ENCODE measurements at places on chromosomes 2 and 18.

DNA sequence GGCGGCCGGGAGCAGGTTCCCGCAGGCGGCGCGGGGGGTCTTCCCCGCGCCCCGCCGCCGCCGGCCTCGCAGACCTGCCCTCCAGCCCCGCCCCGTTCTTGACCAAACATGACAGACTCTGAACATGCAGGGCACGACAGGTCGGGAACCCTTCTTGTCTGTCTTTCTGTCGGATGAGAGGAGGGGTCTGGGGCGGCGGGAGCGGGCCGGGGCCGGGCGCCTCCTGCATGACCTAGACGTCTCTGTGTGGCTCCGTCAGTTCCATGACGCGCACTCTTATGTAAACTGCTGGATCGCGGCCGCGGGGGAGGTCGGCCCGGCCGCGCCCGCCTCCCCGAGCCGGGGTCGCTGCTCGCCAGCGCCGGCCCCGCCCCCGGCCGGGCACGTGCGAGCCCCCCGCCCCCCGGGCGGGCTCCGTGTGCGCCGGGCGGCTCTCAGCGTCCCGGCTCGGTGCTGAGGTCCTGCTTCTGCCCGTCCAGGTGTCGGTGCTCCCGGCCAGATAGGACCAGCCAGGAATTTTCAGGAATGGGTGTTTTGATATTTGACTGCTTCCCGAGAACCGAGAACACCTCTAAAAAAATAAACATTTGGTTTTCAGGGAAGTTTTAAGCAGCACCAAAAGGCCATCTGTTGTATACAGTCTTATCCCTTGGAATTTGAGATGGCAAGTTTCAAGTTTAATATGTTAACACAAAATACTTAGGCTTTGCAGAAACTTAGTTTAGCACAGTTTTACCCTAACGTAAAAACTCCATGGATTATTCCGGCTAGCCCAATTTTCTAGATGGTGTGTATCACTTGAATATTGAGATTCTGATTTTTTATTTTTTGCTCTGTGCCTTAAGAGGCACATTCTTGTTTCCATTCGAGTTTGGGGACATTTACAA is 733 bp downstream of the ZC3H6 start:
- peak; percentile 69 for DNase-seq

GRCh38 chr2:11385847-11386246 is 41.4 kb upstream of the ROCK2 start:
- no peak for DNase-seq

DNA sequence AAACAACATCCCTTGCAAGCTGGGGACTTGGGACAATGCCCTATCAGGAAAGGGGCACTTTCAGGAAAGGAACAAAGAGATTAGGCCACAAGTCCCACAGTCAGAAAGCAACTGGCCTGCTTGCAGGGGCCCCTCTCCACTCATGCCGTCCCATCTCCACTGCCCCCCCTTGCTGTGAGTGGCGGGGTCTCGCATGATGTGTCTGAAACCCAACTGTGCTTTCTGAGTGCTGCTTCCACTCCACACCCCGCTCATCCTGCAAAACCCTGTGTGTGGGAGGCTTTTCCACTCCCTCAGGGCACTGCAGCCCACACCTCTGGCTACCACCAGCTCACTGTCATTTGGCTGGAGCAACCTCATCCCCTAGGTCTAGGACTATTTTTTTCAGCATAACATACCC is 7.9 kb downstream of the HS6ST1 start:
- DNase-seq: no peak

DNA sequence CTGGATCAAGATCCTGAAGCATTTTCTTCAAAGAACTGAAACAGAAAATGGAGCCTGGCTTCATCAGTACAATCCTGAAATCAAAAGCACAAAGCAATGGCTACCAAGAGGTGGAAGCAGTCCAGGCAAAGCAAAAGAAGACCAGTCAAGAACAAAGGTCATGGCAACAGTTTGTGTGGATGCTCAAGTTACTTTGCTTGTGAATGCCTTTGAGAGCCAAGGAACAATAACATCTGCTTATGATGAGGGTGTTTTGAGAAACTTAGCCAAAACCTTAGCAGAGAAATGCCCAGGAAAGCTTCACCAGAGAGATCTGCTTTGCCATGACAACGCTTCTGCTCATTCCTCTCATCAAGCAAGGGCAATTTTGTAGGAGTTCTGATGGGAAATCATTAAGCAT is 723.1 kb downstream of the TMEM182 start:
- DNase-seq: no peak

DNA sequence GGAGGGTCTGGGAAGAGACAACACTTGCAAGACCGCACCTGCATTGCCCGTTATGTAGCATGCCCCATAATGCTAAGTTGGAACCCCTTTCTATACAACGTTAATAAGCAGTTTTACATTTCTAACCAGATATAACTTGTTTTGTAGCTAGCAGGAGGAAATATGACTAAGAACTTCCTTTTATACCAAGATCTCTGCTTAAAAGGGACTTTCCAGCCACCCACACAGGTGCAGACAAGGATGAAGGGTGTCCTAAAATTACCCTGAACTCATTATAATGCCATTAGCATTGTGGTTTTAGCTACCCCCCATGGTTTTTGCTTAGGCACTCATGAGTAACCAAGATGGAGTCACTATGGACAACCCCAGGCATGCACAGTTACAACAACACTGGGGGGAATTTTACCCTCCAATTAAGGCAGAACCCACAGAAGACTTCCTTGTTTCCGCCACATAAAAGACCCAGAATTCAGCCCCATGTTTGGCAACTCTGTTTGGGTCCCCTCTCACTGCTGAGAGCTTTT is 362.8 kb downstream of the CBLN2 start:
- no peak for DNase-seq

- no peak for DNase-seq
Observed at GRCh38 chr2:206831442-206831995, 66.1 kb downstream of the FASTKD2 start.

DNA sequence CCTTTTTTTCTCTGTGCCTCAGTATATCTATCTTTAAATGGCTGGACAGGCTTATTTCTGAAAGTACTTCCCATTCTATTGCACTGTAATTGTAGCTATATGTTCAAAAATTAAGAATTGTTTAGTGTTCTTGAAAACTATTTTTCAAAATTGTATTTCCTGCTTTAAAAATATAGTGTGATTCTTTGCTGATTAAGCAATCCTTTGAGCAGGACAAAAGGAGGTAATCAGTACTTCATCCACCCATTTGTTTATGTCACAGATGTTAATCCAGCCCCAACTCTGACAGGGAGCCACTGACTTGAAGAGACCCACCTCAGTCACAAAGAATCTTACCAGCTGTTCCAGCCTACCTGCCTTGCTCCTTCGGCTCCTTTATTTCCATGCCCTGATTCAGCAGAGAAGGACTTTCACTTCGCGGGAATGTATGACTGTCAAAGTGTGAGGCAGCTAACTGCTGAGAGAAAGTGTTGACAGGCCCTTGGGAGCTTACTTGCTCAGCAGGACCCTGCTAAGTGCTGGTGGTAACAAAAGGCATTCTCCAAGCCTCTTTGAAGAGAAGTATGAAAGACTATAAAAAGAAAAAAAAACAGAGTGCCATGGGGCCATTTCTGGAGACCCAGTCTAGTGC is 393.3 kb upstream of the CYRIA start:
- no peak for DNase-seq

GRCh38 chr2:9332136-9332852 is 91.0 kb downstream of the ITGB1BP1 start:
- no peak for DNase-seq

- DNase-seq: no peak
Observed at GRCh38 chr2:177758591-177759371, 313.8 kb downstream of the PDE11A start.

DNA sequence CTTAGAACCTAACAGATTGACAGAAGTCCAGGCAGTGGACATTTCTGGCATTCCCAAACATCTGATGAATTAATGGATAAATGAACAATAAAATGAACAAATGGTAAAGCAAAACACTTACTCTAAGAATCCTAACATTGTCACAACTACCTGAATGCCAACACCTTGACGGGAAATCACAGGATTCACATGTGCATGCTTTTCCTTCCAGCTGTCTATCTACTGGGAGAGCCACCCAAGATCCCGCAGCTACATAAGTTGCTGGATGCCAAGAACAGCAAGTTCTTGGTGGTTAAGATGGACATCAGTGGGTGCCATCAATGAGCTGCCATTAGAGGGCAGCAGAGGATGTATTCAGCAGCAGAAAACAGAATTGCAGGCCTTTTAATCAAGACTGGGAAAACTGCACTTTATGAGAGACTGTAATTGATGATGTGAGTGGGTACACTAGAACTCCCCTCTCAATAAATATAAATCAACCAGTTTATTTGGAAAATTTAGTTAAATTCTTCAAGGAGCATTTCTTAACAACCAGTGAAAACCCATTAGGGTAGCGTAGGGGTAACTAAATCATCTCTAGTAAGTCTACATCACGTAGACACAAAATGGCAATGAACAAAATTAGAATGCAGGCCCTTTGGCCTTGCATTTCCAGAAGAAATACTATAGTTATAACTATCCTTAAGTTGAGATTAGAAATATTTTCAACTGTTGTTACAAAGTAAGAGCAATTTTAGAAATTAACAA is 45.6 kb downstream of the SESTD1 start:
- peak; percentile 39 for DNase-seq

DNA sequence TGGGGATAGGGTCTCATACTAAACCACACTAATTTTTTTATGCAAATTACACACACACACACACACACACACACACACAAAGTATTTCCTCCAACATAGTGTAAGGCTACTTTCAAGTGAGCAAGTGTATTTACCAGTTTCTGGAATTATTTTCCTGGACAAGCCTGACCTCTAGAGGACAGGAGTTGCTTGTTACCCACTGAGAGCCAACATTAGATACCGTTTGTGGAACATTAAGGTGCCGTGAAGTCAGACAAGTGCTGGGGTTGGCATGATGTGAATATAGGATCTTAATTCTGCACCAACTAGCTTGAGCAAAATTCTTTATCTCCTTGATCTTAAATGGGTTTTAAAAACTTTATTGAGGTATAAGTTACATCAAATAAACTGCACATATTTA is 39.3 kb upstream of the SERPINB2 start:
- no peak for DNase-seq

DNA sequence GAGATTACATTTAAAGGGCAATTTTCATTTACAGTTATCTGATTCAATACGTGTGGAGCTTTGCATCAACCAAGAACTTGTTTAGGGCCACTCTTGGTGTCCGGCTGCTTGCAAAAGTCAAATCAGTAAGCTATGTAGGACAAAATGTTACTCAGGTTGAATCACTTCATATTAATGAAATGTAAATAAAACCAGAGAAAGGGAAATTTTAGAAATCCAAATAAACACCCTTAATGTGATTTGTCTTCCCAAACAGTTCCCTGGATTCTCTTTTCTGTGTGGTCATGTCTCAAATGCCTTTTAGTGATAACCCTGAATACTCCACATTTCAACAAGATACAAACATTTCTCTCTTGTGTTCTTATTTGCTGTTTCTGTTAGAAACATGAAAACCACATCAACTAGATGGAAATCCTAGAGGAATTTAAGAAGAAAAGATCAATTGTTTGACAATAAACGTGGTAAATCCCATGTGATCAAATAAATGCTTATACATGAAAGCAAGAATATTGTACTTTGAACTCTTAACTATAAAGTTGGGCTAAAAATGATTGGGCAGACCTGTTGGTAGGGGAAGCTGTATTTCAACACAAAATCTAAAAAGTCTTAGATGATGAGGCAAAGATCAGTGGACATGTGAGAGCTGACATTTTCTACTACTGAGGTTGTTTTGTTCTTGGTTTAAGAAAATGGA is 101.3 kb downstream of the CDC42EP3 start:
- DNase-seq: no peak

- DNase-seq: no peak
Observed at GRCh38 chr2:207734264-207734635, 22.8 kb downstream of the CCNYL1 start.

GRCh38 chr18:21315741-21316197 is 73.7 kb downstream of the GREB1L start:
- no peak for DNase-seq

DNA sequence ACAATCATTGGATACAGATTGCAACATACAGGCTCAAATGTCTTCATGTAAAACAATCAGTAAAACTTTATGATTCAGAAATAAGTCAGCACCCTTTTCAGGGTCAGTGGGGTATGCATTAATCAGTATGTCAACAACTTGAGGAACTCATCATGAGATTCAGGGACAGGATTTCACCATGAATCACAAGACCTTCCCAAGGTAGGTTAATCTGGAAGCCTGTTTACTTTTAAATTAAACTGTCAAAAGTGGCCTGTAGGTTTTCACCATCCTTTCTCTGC is 104.8 kb downstream of the SP100 start:
- DNase-seq: no peak

DNA sequence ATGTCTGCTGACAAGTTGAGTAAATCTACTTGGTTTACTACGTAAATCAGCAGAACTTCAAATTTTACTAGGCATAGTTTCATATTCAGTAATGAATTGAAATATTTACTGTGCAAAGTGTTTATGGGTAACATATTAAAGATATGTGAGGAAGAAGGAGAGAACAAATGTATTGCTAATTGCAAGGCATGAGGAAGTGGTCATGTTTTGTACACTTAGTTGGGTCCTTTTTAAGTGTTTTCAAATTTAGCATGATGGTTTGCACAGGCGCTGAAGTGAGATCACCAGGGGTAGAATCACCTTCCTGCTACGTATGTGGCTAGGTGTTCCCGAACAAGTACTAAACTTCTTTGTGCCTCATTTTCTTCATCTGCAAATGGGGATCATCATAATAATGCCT is 1534.4 kb downstream of the LRP1B start:
- DNase-seq: no peak

- DNase-seq: no peak
Observed at GRCh38 chr18:51350081-51350480, 152.6 kb upstream of the MEX3C start.

DNA sequence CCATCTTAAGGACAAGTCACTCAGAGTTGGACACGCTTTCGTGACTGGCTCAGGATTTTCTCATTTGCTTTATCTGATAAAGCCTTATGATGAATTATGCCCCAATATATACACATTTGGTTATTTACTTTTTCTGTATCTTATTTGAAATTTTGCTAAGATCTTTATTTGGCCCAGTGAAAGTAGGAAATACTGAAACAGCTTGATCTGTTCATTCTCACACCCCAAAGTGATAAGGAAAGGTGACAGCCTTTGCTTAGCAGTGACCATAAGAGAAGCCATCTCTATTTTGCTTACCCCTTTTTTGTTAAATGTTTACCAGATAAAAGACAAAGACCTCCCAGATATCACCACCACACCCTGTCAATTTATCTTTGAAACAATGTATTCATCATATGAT is 428.3 kb downstream of the PARD3B start:
- no peak for DNase-seq

DNA sequence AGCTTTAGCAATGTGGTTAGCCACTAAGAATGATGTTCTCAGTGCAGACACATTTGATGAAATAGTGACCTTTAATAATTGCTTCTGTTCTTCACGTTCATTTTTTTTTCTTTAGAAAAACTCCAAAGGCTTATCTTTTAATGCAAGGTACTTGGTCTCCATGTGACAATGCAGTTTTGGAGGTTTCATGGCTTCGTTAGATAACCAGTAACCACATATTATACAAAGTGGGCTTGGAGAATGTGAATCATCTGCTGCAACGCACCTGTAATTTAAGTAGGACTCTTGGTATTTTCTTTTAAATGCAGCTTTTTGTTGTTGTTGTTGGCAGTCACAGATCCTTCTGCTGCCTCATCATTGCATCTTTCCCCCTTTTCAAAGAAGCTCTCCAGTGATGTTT is 1606.3 kb downstream of the SUCLG1 start:
- no peak for DNase-seq
